ENCODE measurements at places on chromosomes 12 and 14.

DNA sequence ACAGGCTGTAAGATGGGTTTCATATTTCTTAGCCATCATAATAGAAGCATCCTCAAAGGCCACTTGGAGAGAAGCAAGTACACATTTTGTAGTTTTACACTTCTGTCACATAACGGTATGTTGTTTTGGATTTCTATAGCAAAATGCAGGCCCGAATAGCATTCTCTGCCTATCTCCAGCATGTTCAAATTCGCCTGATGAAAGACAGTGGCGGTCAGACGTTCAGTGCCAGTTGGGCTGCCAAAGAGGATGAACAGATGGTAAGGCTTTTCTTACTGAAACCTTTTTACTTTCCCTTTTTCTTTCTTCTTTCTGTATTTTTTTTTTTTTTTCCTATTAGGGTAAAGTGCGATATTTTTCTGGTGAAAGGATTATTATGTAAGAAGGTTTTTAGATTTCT, 110.5 kb downstream of the TTLL5 start:
- no peak for DNase-seq

DNA sequence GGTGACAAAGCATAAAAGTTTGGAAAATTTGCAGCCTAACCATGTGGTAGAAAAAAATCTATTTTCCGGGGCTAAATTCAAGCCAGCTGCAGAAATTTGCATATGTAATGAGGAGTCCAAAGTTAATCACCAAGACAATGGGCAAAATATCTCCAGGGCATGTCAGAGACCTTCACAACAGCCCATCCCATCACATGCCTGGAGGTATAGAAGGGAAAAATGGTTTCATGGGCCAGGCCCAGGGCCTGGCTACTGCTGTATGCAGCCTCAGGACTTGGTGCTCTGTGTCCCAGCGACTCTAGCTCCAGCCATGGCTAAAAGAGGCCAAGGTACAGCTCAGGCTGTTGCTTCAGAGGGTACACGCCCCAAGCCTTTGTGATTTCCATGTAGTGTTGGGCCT, 655.8 kb upstream of the MGAT4C start:
- no peak for DNase-seq

GRCh38 chr12:58097741-58098140, 156.4 kb downstream of the ATP23 start:
- DNase-seq, result no peak

- DNase-seq, result no peak
Measured at GRCh38 chr14:68279777-68280233, 460.2 kb downstream of the RAD51B start.

- DNase-seq, result no peak
Measured at GRCh38 chr14:74820288-74820687, 55.7 kb downstream of the PROX2 start.

DNA sequence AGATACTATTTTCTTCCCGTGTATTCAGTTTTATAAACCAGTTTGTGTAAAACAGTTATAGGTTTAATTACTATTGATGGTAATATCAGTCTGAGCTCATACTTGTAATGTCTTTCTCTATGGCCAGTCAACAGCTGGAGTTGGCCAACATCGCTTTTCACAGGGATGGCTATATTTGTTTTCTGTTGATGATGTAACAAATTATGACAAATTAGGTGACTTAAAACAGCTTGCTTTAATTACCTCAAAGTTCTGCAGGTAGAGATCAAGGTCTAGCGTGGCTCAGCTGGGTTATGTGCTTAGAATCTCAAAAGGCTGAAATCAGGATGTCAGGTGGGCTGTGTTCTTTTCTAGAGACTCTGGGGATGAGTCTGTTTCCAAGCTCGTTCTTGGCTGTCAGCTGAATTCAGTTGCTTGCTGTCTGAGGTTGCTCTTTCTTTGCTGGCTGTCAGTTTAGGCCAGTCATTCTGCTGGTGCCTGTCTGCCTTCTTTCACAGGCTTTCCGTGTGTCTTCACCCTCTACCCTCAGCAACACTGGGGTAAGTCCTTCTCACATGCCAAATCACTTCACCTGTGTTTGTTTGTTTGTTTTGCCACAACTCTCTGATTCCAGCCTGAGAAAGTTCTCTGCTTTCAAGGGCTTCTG, 370.2 kb upstream of the E2F7 start:
- DNase-seq, result no peak

- no peak for DNase-seq
Measured at GRCh38 chr12:114625294-114625851, 58.6 kb downstream of the TBX3 start.

GRCh38 chr12:25433024-25433423, 120.1 kb downstream of the LMNTD1 start:
- DNase-seq, result no peak

DNA sequence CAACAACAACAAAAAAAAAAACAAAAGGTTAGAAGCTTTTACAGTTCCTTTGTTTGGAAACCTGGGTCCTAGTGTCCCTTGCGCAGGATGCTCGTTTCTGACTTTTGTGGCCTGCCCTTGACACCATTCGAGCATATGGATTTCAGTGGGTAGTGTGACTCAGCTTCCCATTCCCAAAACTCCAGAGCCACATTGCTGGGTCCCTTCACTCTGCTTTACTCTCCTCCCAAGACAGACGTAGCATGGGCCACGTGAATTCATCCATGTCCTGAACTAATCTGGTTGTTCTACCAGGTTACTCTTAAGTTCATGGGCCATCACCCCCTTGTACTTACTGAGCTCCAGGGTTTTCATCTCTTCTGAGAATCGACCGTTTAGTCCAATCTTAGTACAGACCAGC, 68.0 kb upstream of the MAX start:
- no peak for DNase-seq

DNA sequence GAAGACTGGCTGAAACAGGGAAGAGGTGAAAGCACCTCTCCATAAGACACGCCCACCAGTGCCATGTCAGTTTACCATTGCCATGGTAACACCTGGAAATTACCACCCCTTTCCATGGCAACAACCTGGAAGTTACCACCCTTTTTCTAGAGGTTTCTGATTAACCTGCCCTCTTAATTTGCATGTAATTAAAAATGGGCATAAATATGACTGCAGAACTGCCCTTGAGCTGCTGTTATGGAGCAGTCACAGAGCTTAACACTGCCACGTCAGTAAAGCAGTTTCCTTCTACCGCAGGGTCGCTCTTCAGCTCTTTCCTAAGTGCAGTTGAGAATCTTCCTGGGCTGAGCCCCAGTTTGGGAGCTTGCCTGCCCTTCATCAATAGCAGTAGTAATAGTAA, 55.2 kb downstream of the RASSF3 start:
- no peak for DNase-seq

DNA sequence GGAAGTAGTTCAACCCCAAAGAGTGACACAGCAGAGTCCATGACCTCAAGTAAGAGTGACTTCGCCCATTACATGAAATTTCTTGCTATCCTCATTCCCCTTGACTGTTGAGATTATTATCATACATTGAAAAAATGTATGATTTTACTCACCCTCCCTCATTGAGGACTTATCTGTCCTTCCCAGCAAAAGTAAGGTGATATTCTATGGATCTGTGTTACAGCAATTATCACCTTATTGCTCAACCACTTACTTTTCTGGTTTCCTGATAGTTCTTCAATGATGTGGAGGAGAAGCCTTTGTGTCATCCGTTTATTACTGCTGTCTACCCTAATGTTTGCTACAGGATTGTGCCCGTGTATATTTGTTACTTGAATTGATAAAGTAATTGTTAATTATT, 306.2 kb downstream of the TRHDE start:
- DNase-seq, result no peak

DNA sequence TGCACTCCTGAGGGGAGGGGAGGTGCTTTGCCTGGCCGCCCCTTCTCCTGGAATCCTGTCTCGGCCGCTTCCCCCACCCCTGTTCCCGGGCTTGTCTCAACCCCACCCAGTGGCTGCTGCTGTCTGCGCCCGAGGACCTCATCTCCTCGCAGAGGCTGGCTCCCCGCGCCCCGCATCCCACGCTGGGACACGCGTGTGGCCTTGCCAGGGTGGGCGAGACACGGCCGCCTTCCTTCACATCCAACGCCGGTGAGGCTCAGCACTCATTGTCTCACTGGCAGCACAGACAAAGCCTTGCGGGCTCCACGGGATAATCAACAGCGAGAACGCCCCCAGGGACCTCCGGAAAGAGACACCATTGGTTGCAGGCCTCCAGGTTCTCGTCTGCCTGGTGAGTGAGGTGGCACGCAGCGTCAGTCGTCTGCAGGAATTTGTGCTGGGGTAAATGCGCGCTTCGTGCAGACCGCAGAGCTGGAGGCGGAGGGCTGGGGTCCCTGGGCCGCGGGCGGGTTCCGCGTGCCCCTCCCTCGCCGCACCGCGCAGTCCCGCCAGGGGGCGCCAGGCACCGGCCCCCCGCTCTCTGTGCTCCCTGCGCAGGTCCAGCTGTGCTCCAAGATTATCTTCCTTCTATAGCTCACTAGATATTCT, 26.8 kb downstream of the CCDC177 start:
- DNase-seq, result no peak

DNA sequence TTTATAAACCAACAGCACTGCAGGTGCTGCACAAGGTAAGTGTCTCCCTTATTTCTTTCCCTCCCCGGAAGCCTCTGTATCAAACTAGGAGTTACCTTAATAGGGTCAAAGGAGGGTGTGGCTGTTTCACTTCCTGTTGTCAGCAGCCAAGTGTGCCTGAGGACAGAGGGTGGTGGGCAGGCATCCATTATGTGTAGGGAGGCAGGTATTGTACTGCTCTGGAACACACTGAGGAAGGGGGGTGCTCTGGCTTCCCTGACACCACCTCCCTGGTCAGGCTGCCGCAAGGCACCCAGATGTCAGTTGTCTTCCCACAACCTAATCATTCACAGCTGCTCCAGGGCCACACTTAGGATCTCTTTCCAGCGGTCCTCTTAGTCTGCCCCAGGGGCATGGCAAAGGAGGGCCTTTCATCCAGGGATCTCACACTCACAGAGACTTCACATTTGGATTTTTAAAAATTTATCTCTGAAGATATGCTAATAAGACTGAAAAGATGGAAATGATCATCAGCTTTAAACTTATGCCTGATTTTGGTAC, 132.0 kb upstream of the ARHGAP5 start:
- DNase-seq, result no peak

GRCh38 chr12:23253191-23253590, 628.2 kb downstream of the ETNK1 start:
- peak; percentile 25 for DNase-seq

GRCh38 chr14:68208626-68209317, 389.2 kb downstream of the RAD51B start:
- no peak for DNase-seq

- DNase-seq, result no peak
Measured at GRCh38 chr12:68521848-68522502, 88.7 kb upstream of the RAP1B start.

GRCh38 chr14:74886001-74886400, 4.3 kb downstream of the DLST start:
- no peak for DNase-seq

DNA sequence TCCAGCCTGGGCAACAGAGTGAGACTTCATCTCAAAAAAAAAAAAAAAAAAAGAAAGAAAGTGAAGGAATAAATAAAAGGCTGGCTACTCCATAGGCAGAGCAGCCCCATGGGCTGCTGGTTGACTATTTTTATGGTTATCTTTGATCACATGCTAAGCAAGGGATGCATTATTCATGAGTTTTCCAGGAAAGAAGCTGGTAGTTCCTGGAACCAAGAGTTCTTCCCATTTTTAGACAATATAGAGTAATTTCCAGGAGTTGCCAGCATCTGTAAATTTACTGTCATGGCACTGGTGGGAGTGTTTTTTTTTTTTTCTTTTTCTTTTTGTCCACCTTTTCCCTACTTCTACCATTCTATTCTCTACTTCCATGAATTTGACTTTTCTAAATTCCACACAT, 24.2 kb downstream of the FGD4 start:
- DNase-seq, result no peak

- DNase-seq, result no peak
Measured at GRCh38 chr14:68341411-68342212, 451.3 kb downstream of the ZFP36L1 start.
